ENCODE measurements at places on chromosomes 1 and 21. TPM values are rescaled to one million over a fixed set of nuclear protein-coding genes. Genes with fewer than 3 reads are reported as not detected.

The DIO1 gene
- not detected for total RNA-seq

The NBPF4 gene
- not detected for total RNA-seq

The FMO5 gene
- total RNA-seq: 1.3 TPM

The ARHGEF16 gene
- total RNA-seq: 0.80 TPM

The ADCY10 gene
- not detected for total RNA-seq

The SAMSN1 gene
- total RNA-seq: 0.33 TPM

Data from mammary microvascular endothelial cell (primary cell).